Effector CD8-positive, alpha-beta T cell (primary cell): ENCODE measurements at places on chromosomes 13 and 19.

GRCh38 chr19:45070861-45071544 lies 5.3 kb downstream of the ZNF296 start:
- DNase-seq = no peak

DNA sequence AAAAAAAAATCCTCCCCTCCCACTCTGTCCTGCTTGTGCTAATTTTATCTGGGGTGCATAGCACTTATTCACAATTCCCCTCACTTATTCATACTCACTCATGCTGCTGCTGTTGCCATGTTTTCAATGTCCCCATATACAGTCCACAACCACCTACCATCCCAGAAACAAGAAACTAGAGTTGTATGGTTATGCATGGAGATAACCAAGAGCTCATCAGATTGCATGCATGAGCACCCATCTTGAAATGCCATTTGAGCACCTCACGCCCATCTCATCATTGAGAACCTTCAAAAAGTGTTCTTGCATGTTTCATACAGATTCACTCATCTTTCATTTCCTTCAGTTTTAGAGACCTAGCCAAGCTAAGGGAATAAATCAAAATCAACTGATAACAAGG lies 15.1 kb upstream of the N4BP2L2 start:
- no peak for DNase-seq

DNA sequence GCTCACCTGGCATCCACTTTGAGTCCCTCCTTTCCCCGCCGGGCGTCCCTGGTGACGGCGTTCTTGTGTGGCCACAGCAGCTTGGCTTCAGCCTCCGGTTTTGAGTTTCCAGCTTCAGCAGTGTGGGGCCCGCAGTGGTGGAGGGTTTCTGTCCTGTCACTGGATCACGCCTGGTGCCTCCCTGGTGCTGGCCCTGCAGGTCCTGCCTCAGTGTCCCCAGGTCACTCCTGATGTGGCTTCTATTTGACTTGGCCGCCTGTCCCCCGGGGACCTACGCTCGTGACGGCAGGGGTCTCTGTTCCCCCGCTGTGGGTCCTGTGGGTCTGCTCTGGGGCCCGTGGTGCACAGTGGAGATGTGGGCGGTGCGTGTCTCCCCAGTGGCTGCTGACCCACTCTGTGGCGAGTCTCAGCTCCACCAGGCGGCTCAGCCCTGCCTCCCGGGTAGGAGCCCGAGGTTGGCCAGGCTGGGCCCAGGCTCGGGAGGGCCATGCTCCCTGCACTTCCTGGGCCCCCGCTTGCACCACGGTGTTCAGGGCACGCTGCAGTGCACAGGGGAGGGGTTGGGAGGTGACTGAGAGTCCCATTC lies 1.9 kb downstream of the ATP4B start:
- no peak for DNase-seq

GRCh38 chr19:30158067-30158892 lies 213.9 kb upstream of the ZNF536 start:
- no peak for DNase-seq

- DNase-seq = no peak
Observed at GRCh38 chr13:51518827-51519226, 65.4 kb upstream of the WDFY2 start.

GRCh38 chr19:17510220-17510993 lies 1.0 kb upstream of the PGLS start:
- no peak for DNase-seq
